ENCODE measurements at places on chromosomes 4 and X. TPM values are rescaled to one million over a fixed set of nuclear protein-coding genes. Genes with fewer than 3 reads are reported as not detected.

DNA sequence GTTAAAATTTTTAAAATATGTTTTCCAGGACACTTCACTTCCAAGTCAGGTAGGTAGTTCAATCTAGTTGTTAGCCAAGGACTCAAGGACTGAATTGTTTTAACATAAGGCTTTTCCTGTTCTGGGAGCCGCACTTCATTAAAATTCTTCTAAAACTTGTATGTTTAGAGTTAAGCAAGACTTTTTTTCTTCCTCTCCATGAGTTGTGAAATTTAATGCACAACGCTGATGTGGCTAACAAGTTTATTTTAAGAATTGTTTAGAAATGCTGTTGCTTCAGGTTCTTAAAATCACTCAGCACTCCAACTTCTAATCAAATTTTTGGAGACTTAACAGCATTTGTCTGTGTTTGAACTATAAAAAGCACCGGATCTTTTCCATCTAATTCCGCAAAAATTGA, 49.7 kb downstream of the XIAP start:
- no peak overlapping the region for H3K27ac ChIP-seq
- H3K27me3 ChIP-seq: no peaks in the 10 kb centered on the region
- H3K4me1 ChIP-seq: no peaks in the 10 kb centered on the region
- no peak for DNase-seq
- H3K36me3 ChIP-seq: no peaks in the 10 kb centered on the region

DNA sequence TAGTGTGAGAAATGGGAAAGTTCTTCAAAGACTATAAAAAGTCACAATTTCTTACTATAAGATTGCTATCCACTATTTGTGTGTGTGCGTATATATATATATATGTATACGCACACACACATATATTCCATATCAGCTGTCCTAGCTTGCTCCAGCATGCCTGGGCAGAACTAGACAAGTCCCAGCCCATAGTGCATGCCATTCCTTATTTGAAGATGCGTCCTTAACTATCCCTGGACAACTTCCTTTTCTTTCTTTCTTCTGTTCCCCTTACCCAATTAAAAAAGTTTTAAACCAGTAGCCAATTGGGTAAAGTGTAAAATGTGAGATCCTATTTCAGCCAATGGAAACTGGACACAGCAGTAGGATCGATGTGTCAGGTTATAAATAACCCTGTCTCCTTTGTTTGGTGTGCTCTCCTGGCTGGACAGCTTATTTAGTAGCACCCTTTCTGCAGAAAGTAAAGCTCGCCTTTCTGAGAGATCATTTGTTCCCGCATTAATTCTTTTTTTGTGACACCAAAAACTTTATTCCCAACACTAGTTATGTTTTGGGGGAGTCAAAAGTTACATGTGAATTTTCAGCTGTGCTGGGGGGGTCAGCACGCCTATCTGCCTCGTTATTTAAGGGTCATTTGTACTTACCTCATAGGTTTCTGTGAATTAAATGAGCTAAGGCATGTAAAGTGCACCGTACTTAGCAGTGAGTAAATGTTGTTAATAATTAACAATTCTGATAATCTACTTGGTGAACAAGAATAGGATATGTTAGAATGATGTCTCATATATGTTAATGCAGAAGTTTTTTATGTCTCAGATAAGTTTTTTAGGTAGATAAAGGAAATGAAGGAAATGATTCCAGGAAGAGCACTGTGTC, 40.9 kb downstream of the KDM6A start:
- H3K36me3 ChIP-seq: no peaks in the 10 kb centered on the region
- no peak for DNase-seq
- no peaks in the 10 kb centered on the region for H3K4me1 ChIP-seq
- no peak overlapping the region for H3K4me3 ChIP-seq
- H3K27me3 ChIP-seq: no peaks in the 10 kb centered on the region

DNA sequence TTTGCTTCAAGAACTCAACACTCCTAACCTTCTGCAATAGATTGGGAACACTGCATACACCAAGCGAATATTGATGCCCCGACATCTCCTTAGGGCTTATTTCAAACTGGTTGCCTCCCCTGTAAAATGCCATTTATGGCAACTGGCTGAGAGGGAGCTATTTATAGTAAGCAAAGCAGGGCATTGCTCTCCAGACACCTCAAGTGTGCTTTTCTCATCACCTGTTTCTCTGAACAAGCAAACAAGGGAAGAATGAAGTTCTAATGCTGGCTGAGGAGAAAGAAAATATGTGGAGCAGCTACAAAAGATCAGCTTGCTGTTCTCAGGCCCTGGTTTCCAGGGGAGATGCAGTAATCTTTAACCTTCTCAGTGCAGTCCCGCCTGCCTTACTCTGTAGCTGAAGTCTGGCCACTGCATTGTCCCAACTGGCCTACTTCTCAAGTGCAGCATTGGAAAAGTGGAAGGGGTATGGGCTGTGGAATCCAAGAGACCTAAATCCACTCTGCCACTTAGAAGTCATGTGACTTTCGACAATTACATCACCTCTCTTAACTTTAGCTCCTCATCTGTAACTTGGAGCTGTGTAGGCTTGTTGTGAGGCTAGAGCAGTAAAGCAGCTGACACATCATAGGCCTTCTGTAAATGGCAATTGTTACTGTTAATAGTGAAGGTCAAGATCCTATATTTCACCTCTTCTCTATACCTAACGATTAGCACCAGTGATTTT, 47.9 kb upstream of the FGF13 start:
- no peaks in the 10 kb centered on the region for H3K4me1 ChIP-seq
- DNase-seq: no peak
- H3K27ac ChIP-seq: no peak overlapping the region
- no peak overlapping the region for H3K4me3 ChIP-seq

DNA sequence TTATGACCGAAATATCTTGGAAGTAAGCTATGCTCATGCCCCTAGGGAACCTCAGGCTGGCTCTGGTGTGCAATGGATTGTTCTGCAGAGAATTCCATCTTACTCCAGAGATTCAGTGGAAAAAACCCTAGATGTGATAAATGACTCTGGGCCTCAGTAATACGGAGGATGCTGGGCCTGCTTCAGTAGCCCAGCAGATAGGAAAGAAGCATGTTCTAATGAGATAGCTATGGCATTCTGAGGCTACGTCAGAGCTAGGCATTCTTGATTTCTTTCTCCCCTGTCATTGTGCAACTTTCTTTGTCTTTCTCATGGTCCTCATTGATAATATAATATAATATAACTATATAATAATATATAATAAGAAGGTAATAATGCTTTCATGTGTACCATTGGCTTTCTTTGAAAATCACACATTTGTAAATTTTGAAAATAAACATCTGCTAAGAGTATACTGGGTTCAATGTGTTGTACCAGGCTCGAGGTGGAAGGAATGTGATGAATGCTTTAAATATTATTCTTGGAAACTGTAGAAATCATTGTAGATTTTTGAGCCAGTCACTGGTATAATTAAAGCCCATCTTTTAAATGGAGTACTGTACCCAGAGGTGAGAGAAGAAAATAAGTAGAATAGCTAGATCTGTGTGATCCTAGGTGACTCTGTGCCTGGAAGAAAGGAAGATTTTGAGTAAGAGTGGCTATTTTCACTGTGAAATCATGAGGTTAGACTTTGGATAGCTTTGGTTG, 152.0 kb downstream of the IL15 start:
- no peaks in the 10 kb centered on the region for H3K4me1 ChIP-seq
- H3K36me3 ChIP-seq: no peaks in the 10 kb centered on the region
- H3K4me3 ChIP-seq: no peak overlapping the region
- H3K27me3 ChIP-seq: no peaks in the 10 kb centered on the region
- DNase-seq: no peak

GRCh38 chr4:5893591-5893990, 705 bp upstream of the CRMP1 start:
- H3K4me1 ChIP-seq: no peaks in the 10 kb centered on the region
- H3K27ac ChIP-seq: no peak overlapping the region
- H3K4me3 ChIP-seq: no peak overlapping the region
- DNase-seq: no peak

GRCh38 chr4:121900132-121900983, 30.1 kb upstream of the BBS7 start:
- no peaks in the 10 kb centered on the region for H3K4me1 ChIP-seq
- H3K27me3 ChIP-seq: no peaks in the 10 kb centered on the region
- no peak overlapping the region for H3K4me3 ChIP-seq
- no peaks in the 10 kb centered on the region for H3K36me3 ChIP-seq
- DNase-seq: no peak
- H3K27ac ChIP-seq: no peak overlapping the region

DNA sequence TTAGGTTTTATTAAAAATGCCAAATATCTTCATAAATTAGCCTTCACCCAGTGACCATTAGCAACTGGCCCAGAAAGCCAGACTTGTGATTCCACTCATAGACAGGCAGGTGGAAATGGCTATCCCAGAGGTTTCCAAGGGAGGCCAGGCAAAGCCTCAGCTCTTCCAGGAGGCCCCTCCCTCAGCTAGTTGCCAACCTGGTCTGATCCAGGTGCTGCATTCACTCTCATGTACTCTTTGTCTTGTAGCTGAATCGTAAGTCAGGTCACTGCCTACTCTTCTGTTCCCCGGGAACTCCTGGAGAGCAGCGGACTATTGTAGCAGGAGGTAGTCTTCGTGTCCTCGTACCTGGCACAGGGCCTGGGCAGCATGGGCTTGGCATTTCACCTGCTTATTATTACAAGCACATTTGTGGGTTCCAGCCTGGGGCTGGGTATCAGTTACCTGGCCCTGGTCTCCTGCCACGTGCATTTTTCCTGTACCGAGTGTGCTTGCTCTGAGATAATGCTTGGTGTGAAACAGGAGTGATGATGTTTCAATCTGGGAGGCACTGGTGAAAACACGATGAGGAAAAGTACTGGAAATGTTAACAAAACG, 101.6 kb downstream of the FAM193A start:
- no peaks in the 10 kb centered on the region for H3K27me3 ChIP-seq
- H3K36me3 ChIP-seq: peaks cover 84% of the 10 kb centered on the region
- H3K4me3 ChIP-seq: no peak overlapping the region

DNA sequence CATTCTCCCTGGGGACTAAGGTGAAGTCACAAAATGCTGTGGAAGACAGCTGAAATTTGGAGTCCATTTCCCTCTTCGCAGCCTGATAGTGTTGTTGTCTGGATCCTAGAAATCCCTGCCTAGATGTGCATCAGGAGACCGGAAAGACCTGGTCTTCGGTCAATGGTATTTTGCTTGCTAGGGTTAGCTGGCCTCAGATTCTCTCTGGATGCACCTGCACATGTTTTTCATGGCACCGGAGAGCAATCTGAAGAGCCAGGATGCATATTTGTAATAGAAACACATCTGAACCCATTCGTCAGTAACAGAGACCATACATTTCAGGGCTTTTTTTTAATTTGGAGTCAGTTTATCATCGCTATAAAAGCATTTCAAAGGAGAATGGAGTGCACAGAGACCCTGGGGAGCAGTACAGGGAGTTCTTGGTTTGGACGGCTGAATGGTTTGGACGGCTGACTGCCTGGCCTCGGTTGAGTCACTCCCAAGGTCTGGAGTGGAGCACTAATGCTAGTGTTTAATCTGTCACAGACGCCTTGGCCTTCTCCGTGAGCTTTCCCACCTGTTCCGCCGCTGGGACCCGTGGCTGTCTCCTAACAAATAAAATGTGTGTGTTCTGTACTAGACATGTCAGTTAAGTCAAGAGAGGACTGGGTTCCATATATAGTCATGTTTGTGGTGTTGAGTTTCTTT, 7.5 kb upstream of the PDLIM3 start:
- H3K4me1 ChIP-seq: no peaks in the 10 kb centered on the region
- DNase-seq: no peak
- H3K27ac ChIP-seq: no peak overlapping the region
- no peak overlapping the region for H3K4me3 ChIP-seq
- H3K36me3 ChIP-seq: no peaks in the 10 kb centered on the region

GRCh38 chrX:129037389-129037788, 485.9 kb downstream of the SMARCA1 start:
- H3K4me3 ChIP-seq: no peak overlapping the region
- no peaks in the 10 kb centered on the region for H3K36me3 ChIP-seq
- no peak for DNase-seq
- H3K27me3 ChIP-seq: no peaks in the 10 kb centered on the region
- no peaks in the 10 kb centered on the region for H3K4me1 ChIP-seq
- H3K27ac ChIP-seq: no peak overlapping the region

DNA sequence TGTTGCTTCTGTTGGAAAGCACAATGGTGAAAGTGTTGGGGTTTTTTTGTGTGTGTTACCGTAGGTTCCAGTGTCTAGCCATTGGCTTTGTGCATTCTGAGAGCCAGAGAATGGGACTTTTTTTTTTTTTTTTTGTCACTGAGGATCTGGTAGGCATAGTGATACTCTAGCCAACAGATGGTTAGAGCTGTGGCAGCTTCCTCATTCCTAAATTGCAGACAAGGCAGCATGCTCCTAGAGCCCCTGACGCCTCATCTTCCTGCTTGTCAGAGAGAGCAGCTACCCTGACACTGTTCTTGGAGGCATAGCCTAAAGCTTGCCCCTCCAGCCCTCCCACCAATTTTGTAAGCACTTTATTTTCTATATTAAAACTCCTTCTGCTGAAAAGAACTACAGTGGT, 27.0 kb downstream of the ARHGEF9 start:
- no peak overlapping the region for H3K27ac ChIP-seq
- H3K27me3 ChIP-seq: no peaks in the 10 kb centered on the region
- DNase-seq: no peak

The FBXW7 gene
- total RNA-seq: 37.3 TPM

Measured in Peyer's patch (tissue), 4 donors.